ENCODE measurements at places on chromosomes 12 and 14.

- DNase-seq: no peak
Observed at GRCh38 chr12:111431772-111432171, 26.0 kb downstream of the SH2B3 start.

GRCh38 chr14:104477666-104478380, 101.7 kb upstream of the C14orf180 start:
- DNase-seq: no peak

GRCh38 chr14:50396631-50397389, at the start of gene CDKL1:
Gene CDKL1 (minus strand): TSS chr14:50396881. CDS start chr14:50395868, 1,013 bp downstream.
- peak; percentile 70 for DNase-seq

GRCh38 chr14:98122527-98122926, 1149.5 kb downstream of the BCL11B start:
- no peak for DNase-seq

DNA sequence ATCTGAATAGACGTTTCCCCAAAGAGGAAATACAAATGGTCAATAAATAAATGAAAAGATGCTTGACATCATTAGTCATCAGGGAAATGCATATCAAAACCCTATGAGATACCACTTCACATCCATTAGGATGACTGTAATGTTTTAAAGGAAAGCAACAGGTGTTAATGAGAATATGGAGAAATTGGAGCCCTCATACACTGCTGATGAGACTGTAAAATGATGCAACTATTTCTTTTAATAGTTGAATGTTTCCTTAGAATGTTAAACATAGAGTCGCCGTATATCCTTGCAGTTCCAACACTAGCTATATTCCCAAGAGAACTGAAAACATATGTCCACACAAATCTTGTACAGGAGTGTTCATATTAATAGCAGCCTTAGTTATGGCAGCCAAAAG, 133.2 kb downstream of the SLC38A4 start:
- no peak for DNase-seq

- DNase-seq: no peak
Observed at GRCh38 chr12:89414851-89415250, 62.5 kb upstream of the DUSP6 start.

- no peak for DNase-seq
Observed at GRCh38 chr12:119783787-119784186, 93.3 kb downstream of the CIT start.

DNA sequence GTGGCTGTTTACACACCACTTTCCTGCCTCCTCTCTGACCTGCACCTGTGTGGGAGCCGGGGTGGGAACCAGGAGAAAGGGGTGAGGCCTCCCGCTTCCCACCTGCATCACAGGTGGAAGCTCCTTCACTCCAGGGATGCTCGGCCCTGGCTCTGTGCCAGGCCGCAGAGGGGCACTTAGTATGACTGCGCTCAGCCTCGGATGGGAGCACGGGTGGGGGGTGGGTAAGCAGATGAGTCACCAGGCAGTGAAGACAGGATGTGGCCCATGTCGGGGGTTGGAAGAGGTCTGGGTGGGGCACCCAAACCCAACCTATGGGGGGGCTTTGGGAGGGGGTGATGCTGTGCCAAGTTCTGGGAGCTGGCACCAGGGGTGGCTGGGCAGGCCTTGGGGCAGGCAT, 7.4 kb upstream of the CYP46A1 start:
- no peak for DNase-seq

DNA sequence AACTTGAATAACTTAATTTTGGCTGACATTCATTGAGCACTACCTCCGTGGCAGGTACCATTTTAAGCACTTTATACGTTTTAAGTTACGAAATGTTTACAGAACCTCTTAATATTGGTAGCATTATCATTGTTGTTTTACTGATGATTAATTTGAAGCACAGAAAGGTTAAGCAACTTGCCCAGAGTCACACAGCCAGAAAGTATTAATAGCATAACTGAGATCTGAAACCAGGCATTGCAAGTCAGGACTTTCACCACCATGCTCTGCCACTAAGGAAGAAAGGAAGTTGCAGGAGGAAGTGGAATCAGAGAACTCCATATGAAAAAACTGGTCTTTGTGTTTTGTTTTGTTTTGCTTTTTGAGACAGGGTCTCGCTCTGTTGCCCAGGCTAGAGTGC, 28.2 kb upstream of the BCAT1 start:
- DNase-seq: no peak

- no peak for DNase-seq
Observed at GRCh38 chr14:34220921-34221320, 241.1 kb downstream of the SPTSSA start.

DNA sequence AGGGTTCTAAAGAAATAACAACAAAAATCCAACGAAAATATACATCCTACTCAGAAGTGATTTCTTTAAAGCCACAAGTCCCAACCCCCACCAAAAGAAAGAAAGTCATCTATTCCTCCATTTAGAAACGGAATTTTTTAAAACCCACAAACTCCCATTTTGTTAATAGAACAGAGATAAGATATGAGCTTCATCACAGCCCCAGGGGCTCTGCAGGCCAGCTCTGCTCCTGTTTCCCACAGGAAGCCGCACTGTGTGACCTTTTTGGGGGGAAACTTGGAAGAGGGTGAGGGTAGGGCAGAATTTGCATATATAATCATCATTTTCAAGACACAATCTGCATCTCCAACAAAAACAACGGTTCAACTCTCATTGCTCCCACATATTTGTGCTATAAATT, 2.8 kb downstream of the FBXL14 start:
- no peak for DNase-seq

Measured in glutamatergic neuron (in vitro differentiated cells).